ENCODE measurements at places on chromosomes 13 and 19.

DNA sequence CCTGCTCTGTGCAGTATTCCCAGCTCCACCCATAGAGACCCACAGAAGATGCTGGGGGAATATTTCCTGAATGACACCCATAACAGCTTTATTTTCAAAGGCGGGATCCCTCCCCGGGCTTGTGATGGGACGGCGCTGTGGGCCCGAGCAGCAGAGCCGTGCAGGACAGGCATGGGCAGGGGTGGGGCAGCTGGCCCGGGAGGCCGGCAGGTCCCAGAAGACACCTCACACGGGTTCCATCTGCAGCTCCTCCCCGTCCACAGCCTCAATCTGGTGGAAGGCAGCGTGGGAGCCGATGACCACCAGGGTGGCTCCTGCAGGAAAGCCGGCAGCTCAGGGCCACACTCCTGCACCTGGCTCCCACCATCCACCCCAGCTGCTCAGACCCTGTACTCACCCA is 2.5 kb downstream of the RABAC1 start:
- DNase-seq: no peak

- DNase-seq: no peak
These were observed 1447.3 kb upstream of the MIR17HG start for GRCh38 chr13:89900104-89900765.

DNA sequence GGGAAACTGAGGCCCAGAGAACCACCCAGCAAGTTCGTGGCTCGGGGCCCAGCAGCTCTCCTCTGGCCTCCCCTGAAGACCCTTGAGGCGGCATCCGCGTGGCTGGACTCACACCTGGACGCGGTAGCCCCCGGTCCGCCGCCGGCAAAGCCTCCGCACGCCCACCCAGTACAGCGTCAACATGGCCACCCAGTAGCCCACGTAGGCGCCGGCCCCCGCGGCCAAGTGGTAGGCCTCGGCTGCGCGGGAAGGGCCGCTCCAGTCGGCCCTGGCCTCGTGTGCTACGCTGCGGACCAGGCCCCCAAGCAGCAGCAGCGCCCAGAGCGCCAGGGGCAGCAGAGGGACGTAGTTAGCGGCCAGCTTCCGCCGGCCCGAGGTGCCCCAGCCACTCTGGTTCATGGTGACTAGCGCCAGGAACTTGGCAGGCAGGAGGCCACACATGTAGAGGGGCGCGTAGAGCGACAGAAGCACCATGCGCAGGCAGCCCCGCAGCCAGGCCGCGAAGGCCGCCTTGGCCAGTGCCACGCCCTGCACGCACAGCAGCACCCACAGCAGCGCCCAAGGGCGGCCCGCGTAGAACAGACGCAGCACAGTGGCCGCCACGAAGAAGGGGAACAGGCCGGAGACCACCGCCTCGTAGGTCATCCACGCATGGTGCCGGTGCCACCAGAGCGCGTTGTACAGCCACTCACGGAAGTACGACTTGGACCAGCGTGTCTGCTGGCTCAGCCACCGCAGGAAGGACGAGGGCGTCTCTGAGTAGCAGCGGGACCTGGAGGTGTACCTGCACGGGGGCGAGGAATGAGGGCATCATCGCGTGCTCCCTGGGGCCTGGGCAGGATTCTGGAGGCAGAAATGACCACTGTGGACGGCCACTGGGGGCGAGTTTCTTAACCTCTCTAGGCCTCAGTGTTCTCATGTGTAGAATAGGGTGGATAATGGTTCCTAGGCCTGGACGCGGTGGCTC is 10.2 kb downstream of the HAS1 start:
- no peak for DNase-seq

GRCh38 chr19:33187183-33187540 is 7.0 kb upstream of the LRP3 start:
- no peak for DNase-seq

GRCh38 chr13:77331421-77331820 is 4.5 kb upstream of the MYCBP2 start:
- no peak for DNase-seq

GRCh38 chr13:26996965-26997752 is 174.5 kb downstream of the USP12 start:
- no peak for DNase-seq

GRCh38 chr13:92994056-92994455 is 232.6 kb upstream of the GPC6 start:
- DNase-seq: no peak

- DNase-seq: peak; percentile 41
These were observed 1.1 kb downstream of the PPP6R1 start for GRCh38 chr19:55257461-55258420.

DNA sequence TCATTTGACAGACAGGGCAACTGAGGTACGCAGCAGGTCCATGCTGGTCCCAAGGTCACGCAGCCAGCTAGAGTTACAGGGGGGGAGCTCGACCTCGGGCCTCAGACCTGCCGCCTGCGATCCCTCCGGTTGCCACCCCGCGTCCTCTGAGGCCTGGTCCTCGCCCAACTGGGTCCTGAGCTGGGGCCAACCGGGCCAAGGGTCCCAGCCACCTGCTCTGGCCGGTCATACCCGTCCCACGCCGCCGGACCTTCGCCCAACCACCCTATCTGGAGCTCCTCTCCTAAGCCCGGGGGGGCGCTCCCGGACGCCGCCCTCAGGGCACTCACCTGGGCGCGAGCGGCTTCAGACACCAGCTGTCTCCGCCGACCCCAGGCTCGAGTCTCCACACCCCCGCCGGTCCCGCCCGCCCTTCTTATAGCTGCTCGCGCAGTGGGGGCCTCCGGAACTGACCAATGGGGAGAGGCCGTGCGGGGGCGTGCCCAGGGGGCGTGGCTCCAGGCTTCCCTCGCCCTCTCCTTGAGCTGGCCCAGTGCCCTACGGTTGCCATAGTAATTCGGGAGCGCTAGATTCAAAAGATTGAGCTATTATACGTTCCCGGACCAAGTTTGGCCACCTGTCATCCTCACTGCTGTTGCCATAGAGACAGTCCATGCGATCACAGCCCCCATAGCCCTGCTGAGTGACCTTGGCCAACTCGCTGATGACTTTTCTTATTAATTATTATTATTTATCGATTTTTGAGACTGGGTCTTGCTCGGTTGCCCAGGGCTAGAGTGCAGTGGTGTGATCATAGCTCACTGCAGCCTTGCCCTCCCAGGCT is at the start of gene PLIN5:
Gene PLIN5, minus strand, starts transcription at position 389 of the 823 bp plus-strand sequence. CDS start 1,150 bp downstream, outside the sequence.
- DNase-seq: peak; percentile 97

DNA sequence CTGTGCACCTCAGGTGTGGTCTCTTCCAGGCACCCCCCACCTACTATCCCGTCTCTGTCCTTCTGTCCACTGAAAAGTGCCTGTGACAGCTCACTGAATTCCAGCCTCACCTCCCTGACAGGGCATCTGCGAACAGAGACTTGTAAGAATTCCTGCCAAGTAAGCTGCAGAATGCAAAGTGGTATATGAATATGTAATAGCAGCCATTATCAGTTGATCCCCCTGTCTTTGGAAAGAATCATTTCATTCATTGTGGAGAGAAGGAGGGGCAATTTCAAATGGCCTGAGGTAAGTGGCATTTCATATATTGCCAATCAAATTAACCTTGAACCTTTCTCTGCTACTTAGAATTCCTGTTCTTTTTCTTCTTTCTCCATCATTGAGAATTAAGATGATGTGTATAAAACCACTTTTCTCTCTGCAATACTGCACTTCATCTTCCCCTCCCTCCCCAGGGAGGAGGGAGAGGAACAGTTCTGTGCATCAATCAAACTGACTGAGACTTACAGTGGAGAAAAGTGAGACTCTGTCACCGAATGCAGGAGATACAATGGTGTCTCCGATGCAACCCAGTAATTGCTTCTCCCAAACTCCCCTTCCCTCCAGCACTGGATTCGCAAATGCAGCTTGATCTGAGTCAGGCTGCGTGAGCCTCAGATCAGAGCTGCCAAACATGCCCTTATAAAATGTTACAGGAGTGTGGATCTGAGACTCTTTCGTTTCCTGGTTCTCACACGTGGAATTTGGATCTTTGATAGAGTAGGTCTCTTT is 91.7 kb downstream of the SLC10A2 start:
- no peak for DNase-seq

- no peak for DNase-seq
These were observed 1.3 kb upstream of the AXL start for GRCh38 chr19:41217741-41218140.

GRCh38 chr13:88586263-88586662 is 915.1 kb downstream of the SLITRK5 start:
- no peak for DNase-seq

DNA sequence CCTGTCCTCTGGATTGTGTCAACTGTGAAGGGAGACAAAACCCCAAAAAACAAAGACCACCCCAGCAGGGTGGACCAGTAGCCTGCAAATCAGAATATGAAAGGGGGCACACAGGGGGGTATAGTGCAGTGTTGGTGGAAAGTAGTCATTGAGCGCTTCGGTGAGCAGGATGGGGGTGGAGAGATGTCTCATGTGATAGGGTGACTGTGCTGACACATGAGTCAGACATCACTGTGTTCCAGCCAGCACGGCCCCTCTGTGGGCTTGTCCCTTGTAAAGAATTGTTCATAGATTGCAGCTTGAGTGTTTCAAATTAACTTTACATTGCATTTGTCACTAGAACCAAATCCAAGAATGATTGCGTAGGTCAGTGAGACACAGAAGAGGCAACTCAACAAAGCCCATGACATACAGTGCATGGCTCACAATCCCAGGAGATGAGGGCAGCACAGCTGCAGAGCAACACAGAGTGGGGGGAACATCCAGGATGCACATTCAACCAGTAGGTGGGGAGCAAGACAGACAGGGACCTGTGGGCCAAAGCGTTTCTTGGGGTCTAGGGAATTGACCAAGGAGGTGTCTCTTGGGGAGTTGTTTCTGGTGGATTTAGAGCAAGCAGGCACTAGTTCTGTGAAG is 7.5 kb downstream of the ZNF440 start:
- DNase-seq: no peak

DNA sequence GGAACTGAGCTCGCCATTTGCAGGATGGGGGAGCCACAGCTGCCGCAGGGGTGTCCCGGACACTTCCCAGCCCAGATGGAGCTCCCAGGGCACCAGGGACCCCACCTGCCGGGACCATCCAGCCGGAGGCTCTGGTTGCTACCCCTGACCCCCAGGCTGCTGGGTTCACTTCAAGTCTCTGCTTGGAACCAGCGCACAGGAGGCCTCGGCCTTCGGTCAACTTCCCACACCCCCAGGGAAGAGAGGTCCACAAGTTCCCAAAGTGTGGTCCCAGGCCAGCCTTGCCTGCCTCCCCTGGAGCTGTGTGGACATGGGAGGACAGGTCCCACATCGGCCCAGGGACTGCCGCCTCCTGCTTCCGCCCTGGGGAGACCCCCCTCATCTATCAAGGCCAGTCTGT is 117.0 kb downstream of the TEX29 start:
- no peak for DNase-seq

DNA sequence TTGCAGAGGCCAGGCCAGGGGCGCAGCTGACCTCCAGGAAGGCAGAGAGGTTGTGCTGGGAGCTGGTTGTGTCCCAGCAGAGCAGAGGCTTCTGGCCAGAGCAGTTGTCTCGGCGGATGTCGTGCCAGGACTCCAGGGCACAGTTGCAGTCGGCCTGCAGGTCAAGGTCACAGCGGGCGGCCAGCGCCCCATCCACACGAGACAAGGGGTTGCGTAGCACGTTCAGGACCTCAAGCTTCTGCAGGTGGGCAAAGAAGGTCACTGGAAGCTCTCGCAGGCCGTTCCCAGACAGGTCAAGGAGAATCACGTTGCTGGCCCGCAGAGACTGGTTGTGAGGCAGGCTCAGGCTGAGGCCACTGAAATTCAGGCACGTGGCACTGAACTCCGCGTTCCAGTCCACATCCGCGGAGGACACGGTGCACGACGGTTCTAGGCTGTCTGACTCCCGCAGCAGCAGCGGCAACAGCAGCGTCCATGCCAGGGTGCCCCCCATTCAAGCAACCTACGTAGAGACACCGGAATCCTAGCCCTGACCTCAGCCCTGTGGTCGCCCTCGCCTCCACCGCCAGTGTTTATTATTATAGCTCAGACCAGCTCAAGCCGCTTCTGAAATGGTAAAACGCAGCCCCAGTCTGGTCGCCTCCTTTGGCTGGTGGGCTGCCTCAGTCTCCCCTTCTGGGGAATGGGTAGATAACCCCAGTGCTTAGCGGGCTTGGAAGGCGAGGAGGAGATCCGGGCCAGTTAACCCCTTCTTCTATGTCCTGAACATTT is 766 bp downstream of the LRRC25 start:
- no peak for DNase-seq

GRCh38 chr13:41588899-41589298 is 131.5 kb downstream of the RGCC start:
- DNase-seq: no peak

- DNase-seq: no peak
These were observed 27.6 kb downstream of the ARL11 start for GRCh38 chr13:49655906-49656305.

DNA sequence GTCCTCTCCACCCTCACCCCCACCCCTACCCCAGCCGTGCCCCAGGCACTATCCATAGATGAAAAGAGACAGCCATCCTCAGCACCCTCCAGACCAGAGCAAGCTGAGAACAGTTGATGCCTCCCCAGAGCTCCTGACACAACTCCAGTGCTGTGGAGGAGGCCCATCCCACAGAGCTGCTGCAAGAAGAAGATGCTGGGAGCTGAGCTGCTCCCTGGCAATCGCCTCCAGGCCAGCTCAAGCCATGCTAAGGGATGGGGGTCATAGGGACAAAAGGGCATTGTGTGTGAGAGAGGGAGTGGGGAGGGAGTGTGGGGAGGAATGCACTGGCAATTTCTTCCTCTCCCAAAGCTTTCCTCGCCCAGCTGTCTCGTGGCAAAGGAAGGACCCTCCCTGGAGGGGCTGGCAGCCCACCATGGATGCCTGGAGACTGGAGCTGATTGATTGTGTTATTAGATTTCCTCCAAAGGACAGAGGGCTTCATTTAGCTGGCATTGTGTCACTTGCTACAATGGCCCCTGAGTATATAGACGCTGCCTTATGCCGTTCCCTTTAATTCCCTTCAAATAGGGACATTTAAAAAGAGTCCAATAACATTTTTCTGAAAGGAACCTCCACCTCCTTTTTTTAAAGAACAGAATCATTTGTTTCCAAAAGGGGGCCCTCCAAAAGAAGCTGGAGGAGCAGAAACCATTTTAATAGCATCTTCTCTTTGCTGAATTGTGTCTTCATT is 476.4 kb downstream of the FOXO1 start:
- peak; percentile 62 for DNase-seq

GRCh38 chr13:91406619-91407018 is 8.2 kb downstream of the GPC5 start:
- peak; percentile 74 for DNase-seq

DNA sequence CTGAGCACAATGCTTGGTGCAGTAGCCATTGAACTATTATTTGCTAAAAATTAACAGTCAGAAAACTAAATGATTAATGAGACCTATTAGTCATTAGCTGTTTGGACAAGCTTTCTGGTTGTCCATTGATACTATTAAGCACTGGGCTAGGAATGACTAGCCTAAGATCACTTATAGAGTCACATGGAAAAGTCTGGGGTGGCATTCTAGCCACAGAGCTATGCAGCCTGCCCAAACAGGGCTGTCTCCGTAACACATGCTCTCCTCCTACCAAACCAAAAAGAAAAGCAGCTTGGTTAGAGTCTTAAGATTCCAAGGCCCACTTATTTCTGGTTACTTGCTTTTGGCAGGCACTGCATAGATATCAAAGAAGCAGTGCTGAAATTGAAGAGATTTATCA is 193.5 kb upstream of the NBEA start:
- no peak for DNase-seq
